ENCODE measurements at places on chromosomes 3 and 15. TPM values are rescaled to one million over a fixed set of nuclear protein-coding genes. Genes with fewer than 3 reads are reported as not detected.

SNX22 gene
- 18.2 TPM for total RNA-seq

ACOX2 gene
- 25.4 TPM for total RNA-seq

NUP210 gene
- total RNA-seq: 45.0 TPM

SGO1 gene
- total RNA-seq: 16.4 TPM

GRCh38 chr3:151909681-151910405 lies 36.4 kb downstream of the SUCNR1 start:
- DNase-seq: no peak

DNA sequence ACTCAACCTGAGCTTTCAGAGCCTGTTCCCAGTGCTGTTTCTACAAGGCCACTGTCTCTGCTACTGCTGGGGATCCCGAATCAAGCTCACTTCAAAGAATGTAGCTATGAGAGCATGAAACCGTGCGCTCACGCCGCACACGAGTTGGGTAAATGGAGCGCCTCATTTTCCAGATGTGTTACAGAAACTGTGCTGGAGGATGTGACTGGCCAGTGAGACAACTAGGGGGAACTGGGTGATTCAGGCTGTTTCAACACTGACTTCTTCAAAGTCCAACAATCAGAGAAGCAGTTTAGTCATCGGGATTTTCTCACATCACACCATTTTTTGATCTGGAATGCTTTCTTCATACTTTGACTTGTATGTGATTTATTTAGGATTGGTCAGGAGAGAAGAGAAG lies 3.5 kb downstream of the ZNF710 start:
- DNase-seq: no peak

- peak; percentile 46 for DNase-seq
These were observed 100.0 kb upstream of the IGF1R start for GRCh38 chr15:98548139-98548971.

DNA sequence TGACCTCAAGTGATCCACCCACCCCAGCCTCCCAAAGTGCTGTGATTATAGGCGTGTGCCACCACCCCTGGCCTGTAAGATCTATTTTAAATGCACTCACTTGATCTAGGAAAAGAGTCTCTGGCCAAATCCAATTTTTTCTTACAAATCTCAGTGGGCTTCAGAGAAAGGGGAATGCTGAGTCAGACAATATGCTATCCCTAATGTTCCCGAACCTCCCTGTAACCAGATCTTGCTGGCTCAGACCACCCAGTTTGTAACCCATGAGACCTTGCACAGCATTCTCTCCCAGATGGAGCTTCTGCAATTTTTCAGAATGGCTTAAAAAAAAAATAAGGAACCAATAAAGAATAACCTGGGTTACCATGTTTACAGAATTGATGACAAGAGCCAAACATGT lies 205.8 kb downstream of the RYR3 start:
- no peak for DNase-seq

DNA sequence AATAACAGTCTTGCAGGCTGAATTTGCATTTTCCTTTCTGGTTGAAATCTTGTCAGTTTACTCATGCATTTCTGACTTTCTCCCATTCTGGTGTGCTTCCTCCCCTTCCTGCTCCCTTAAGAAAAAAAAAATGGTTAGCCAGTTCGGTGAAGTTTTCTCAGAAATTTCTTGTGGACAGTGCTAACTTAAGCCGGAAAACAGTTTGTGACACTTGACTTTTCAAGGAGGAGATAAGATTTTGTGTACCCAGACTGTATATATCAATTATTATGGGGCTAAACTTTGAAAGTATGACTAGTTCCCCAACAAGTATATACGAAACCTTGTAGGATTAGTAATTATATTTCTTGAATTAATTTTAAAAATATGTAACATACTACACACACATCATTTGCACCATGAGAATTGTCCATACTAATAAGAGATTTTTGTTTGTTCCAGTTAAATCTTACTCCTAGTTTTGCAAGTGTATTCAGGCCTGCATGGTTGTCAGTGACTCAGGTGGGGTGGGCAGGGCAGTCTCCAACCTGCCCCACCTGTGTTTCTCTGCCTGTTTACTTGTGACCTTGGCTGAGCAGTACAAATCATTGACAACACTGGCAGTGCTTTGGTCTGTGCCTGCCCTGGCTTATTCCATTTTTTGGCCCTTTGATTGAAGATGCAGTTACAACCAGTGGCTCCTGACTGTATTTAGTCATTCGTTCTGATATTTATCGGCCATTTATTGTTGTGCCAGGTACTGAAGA lies 19.1 kb downstream of the UBE2E1 start:
- DNase-seq: no peak

DNA sequence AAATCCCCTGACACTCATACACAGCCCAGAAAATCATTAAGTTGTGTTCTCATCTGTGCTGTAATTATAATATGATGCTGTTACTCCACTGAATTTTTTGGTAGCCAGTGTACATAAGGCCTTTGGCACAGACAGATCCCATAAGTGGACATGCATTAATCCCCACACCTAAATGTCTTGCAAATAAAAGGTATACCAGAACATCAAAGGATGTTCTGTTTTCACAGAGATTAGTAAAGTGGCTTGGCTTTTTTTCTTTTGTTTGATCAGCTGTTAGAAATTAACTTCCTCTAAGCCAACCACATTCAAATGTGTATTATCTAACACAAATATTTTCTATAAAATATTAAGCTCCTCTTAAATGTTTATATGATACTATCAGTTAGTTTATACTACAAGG lies 2.7 kb downstream of the SST start:
- DNase-seq: no peak

DNA sequence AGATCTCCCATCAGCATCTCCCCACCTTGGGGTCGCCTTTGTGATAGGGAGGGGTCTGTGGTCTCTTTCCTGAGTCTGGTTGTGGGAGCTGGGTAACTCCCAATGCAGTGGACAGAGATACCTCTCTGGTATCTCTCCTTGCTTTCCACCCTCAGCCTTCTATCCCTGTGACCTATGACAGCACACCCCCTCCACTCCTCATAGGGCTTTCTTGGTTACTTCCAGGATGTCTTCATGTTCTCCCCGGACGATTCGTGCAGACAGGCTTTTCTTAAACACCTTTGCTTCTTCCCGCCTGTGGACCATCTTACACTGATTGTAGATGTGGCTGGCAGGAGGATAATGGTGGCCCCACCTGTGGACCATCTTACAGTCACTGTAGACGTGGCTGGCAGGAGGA lies 14.2 kb upstream of the NRROS start:
- DNase-seq: no peak

- DNase-seq: no peak
These were observed 238.4 kb upstream of the VEPH1 start for GRCh38 chr3:157741607-157742006.

DNA sequence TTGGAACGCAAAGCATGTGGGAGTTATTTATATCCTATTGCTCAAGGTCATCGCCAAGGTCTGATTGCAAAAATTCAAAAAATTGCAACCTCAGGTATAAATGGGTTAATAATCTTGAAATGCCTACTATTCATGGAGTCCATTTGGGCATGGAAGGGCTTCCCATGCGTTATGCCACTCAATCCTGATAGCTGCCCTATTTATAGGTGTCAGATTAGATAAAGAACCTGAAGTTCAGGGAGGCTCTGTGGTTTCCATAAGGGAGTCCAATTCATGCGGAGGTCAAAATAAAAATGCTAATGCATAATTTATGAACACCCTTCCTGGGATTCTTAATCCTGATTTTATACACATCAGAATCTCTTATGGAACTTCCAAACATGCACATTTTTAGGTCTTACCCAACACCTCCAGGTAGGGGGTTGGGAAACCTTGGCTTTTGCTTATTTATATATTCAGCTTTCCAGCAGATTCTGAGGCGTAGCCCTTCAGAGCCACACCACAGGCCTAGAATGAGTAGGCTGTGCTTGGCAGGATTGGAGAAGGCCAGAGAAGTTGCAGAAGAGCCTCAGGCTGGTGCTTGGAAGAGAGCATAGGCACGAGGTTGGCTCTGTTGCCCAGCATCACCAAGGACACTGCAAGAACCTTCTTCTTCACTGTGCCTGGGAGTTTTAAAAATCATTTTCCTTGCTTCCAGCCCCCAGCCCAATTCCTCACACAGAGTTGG lies 324.4 kb upstream of the CFAP20DC start:
- DNase-seq: no peak
